ENCODE measurements at places on chromosomes 1 and 21. TPM values are rescaled to one million over a fixed set of nuclear protein-coding genes. Genes with fewer than 3 reads are reported as not detected.

- no peak for DNase-seq
Observed at GRCh38 chr21:28299946-28300345, 692.7 kb downstream of the LTN1 start.

Gene NEXN
- total RNA-seq: 4.4 TPM

Gene TSSK3
- 0.20 TPM for total RNA-seq

- no peak for DNase-seq
Observed at GRCh38 chr1:25435397-25436108, 4.9 kb downstream of the MACO1 start.

DNA sequence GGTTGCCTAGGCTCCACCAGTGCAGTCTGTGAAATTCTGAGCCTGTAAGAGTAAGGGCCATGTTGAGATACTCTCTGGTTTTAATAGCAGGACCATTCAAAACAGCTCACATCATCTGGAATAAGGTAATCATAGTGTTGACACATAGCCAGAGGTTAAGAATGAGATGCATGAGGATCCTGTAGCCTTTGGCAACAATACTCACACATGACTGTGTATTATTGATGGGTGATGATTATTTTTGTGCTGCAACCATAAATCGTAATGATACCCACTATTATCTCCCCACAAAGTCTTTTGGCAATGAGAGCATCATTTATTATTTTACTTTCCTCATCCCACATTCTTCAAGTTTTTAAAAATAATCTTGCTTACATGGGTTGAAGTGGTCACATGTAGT, 35.5 kb downstream of the KCNK2 start:
- DNase-seq: no peak

- DNase-seq: no peak
Observed at GRCh38 chr1:56617141-56617540, 28.0 kb upstream of the PRKAA2 start.

Gene AGT
- total RNA-seq: 0.04 TPM

Gene YIPF1
- 17.1 TPM for total RNA-seq

DNA sequence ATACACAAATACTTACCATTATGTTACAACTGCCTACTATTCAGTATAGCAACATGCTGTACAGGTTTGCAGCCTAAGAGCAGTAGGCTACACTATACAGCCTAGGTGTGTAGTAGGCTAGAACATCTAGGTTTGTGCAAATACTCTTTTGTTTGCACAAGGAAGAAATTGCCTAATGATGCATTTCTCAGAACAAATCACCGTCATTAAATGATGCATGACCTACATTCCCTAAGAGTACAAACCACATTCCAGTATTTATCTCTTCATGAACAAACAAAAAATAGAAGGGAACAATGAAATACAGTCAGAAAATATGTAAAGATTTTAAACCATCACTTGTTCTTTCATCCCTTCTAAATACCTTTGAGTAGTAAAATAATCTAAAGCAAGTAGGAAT, 109.7 kb upstream of the HP1BP3 start:
- DNase-seq: no peak
